ENCODE measurements at places on chromosomes 13 and 19.

- no peak for DNase-seq
Observed at GRCh38 chr13:61685682-61686012, 270.0 kb upstream of the PCDH20 start.

GRCh38 chr13:30338331-30338851 is 31.0 kb upstream of the KATNAL1 start:
- no peak for DNase-seq

DNA sequence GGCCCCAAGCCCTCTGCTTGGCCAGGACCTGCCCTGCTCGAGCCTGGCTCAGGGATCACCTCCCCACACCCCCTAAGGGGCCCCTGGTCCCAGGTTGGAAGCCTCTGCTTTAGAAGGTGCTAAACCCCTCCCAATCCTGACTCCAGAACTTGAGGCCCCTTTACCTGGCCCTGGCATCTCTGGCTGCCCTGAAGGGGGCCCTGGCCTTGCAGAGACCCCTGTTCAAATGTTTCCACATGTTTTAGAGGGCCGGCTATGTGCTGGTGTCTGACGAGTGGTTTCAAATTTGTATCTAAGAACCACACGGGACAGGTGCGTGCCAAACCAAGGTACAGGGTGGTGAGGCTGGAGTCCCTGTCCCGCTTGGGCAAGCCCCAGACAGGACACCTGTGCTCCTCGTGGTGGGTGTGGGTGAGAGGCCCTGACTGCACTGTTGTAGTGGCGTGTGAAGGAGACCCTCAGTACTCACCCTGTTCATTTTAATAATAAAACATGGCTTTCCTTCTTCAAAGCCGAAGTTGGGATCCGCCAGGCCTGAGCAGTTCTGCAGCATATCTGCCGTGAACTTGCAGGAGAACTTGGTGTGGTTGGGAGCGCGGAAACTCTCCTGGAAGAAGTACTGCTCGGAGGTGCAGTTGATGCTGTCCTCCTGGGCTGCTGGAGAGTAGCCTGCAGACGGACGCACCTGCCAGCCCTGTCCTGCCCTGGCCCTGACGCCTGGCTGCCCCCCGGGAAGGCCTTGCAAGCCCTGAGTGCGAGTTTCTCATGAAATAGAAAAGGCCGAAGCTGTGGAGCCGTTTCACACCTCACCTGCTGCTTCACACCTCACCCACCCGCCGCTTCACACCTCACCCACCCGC is 5.4 kb downstream of the ATP4B start:
- DNase-seq, result no peak

GRCh38 chr19:14555918-14556661 is 15.8 kb downstream of the NDUFB7 start:
- DNase-seq, result no peak

GRCh38 chr13:77975358-77976042 is 56.9 kb upstream of the EDNRB start:
- DNase-seq, result no peak

- no peak for DNase-seq
Observed at GRCh38 chr19:47266401-47266941, 8.2 kb upstream of the INAFM1 start.

DNA sequence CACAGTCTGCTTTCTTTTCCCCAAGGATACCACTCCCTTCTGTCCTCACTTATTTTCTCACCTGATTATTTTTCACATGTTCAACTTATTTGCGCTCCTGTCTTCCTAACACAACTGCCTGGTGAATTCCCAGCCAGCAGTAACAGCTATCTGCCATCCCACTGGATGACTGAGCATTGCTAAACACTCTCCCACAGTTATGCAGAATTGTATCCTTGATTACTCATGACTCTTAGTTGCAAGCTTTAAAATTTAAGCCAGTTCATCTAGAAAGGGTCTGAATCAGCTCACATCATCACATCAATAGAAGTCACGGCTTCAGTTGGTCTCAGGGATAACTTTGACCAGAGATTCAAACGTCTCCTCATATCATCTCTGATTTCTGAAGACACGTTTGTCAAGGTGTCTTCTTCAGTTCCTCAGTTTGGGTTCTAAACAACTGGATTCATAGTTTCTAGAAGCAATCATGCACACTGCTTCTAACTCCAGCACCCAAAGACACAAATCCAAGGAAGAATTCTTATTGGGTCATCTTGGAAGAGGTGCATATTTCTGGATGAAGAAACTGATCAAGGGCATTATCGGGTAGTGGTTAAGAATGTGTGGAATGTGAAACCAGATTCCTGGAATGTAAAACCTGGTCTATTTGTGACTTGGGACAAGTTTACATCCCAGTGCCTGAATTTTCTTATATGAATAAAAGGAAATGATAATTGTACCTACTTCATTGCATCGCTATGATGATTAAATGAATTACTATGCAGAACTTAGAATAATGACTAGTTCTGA is 13.9 kb upstream of the DACH1 start:
- no peak for DNase-seq

DNA sequence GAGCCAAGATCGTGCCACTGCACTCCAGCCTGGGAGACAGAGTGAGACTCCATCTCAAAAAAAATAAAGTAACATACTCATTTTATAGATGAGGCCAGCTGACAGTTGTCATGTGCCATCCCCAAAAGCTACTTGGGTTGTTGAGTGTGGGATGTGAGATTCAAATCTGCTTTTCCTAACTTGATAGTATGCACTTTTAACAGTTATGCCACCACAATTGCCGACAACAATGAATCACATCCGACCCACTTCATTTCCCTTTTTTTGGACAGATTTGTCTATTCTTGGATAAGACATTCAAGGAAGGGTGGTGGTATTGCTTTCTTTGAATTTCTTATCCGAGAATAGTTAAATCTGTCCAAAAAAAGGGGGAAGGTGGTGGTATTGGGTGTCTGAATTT is 16.3 kb upstream of the DNMT1 start:
- no peak for DNase-seq

Data from HTR-8/SVneo (cell line).